ENCODE measurements at places on chromosomes 1 and 21.
A peak's percentile ranks its signal among the peaks of the same experiment; 100 is the strongest.

DNA sequence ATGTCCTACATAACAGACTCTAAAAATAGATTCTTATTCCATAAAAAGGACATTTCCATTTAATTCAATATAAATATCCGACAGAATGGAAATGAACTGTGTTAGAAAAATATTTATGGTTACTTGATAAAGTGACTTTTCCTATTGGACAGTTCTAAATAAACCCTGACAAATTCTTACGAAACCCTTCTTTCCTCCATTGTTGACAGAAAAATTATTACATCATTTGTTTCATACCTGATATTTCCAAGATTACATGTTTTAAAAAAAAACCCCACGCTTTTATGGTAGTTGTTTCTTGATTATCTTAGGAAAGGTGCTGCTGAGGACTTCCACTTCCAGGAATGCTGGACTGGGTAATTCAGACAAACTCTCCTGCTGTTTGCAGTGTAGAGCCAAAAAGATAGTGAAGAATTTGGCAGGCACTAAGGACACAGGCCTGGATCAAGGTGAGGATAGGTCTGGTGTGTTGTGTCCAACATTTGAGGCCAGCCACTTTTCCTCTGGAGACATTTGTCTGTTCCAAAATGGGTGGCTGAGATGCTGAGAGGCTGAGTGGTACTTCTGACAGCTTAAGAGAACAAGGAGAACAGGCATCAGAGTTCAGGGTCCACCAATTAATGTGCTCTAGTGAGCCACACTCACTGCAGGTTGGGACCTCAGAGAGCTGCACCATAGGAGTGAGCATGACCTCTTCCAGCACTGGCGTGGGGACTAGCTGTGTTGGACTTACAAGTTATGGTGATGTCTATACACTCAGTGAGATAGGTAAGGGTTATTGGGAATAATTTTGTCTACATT is 7.0 kb upstream of the C1orf116 start:
- no peak for DNase-seq

DNA sequence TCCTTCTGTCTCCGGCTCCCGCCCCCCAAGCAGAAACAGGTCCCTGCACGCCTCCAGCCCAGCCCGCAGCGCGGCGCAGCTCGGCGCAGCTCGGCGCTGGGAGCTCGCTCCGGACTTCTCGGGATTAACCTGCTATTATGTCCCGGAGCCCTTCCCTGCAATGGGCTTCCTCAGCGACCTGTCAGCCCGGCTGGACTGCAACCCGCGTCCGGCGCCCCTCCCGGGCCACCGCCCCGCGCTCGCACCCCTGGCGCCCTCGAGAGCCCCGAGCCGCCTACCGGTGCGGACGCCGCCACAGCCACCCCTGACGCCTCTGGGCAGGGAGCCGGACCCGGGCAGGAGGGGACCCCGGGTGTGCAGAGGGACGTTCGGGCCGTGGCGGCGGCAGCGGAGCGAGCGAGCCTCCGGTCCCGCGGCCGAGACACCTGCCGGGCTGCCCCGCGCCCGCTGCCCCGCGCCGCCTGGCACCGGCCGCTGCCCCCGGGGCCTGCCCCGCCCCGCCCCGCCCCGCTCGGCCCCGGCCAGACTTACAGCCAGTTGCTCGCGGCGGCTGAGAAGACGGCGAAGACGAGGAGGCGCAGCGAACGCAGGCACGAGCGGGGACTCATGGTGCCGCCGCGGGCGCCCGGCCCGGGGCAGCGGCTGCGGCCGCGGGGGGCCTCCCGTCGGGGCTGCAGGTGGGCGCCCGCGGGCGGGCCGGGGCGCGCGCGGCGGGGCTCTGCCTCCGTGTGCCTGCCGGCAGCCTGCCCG is 407 bp downstream of the WNT4 start:
- peak; percentile 25 for DNase-seq

- no peak for DNase-seq
Observed at GRCh38 chr1:76635784-76636183, 231.5 kb upstream of the ST6GALNAC5 start.

DNA sequence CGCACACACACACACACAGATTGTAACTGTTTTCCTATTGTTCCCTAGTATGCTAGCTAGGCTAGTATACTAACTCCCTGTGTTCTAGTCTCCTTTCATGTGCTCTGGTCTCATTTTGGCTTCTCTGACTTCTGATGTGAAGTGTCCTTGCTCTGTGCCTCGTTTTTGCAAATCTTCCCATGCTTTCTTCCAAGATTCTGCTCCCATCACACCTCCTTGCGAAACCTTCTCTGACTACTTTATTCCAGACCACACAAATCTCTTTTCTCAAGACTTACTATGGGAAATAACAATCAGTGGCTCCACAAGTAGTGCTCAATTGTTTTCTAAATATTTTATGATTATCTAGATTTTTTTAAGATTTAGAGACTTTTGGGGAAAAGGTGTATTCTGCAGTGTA is 10.3 kb downstream of the PRRX1 start:
- DNase-seq, result no peak

GRCh38 chr1:211527888-211528287 is 35.9 kb upstream of the RD3 start:
- no peak for DNase-seq

DNA sequence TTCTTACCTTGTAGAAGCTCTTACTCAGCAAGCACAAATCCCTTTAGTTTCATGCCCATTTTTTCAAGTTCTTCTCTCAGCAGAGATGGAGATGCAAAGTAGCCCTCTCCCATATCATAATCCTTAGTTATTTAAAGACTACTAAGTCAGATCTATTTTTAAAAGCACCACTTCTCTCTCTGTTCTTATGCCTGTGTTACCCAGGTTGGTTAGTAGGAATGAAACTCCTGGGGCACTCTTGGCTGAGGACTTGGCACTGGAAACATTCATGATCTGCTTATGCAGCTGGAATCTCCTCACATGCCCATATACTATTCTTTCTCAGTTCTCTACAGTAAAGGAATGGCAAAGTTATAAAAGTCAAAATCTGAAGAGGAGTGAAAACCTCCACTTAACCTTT is 51.9 kb upstream of the PPP2R5A start:
- DNase-seq, result no peak

- no peak for DNase-seq
Observed at GRCh38 chr1:203638950-203639349, 12.3 kb downstream of the ATP2B4 start.

GRCh38 chr1:119040906-119041305 is 52.8 kb upstream of the TBX15 start:
- no peak for DNase-seq

DNA sequence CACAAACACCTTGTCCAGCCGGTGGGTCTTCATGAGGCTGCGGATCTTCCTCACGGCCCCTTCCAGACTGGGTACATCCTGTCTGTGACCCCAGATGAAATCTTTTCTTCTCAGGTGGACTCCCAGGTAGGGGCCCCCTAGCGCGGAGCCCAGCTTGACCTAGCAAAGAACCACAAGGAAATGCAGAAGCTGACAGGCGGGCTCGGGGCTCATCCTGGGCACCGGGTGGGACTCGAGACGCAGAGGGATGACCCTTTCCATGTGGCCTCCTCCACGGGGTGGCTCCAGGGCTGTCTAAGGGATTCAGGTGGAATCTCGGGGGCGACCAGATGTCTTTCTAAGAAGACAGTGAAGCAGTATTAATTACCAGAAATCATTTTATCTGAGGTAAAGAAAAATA is 17.8 kb downstream of the POFUT2 start:
- no peak for DNase-seq

DNA sequence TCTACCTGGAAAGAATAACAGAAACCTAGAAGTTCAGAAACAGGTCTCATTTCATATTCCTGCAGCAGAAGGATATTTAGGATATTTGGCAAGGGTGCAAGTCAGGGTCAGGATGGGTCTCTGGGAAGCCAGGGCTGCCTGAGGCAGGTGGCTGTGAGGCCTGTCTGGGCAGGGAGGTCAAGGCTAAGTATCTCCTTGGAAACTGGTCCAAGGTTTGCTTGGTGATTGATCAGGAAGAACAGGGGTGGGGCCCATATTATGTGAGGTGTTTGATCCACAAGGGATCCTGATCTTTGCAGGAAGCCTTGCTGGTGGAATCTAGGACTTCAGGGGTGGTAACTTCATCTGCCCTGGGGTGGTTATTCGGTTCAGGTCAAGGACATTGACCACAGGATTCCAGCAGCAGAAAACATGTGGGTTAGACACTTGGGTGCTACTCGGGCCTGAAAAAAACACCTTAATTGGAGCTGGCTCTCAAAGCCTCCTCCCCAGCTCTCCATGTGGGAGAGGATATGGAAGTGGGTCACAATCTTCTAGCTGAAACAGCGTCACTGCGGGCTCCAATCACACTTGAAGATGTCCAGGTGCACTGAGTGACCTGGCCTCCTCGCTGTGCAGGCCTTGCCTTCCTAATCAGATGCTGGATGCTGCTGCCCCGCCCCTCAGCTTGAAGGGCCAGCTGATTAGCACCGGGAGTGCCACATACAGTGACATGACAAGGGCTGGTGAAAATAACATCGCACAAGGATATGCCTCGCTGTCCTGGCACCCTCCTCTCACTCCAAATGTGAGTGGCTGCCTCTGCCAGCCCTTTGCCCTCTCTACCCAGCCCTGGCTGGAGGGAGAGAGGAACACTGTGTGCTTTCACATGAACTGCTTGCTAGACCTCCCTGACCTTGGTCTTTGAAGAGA is 8.7 kb downstream of the CTNNBIP1 start:
- DNase-seq, result no peak

DNA sequence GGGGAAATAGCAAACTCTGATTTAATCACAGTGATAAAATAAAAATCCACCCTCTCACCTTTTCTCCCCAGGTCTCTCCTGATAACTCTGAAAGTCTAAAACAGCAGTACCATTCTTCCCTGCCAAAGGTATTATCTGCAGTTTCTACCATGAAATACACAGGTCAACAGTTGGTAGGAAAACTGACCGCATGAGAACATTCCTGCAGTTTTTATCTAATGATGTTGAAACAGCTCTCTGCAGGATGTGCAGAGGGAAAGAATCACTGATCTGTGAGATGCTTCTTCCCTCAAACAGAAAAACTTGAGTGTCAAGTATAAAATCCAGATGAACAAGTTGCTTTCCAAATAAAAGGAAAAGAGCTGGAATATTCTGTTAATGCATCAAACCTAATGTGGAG is 39.1 kb downstream of the KCNJ6 start:
- DNase-seq, result no peak

DNA sequence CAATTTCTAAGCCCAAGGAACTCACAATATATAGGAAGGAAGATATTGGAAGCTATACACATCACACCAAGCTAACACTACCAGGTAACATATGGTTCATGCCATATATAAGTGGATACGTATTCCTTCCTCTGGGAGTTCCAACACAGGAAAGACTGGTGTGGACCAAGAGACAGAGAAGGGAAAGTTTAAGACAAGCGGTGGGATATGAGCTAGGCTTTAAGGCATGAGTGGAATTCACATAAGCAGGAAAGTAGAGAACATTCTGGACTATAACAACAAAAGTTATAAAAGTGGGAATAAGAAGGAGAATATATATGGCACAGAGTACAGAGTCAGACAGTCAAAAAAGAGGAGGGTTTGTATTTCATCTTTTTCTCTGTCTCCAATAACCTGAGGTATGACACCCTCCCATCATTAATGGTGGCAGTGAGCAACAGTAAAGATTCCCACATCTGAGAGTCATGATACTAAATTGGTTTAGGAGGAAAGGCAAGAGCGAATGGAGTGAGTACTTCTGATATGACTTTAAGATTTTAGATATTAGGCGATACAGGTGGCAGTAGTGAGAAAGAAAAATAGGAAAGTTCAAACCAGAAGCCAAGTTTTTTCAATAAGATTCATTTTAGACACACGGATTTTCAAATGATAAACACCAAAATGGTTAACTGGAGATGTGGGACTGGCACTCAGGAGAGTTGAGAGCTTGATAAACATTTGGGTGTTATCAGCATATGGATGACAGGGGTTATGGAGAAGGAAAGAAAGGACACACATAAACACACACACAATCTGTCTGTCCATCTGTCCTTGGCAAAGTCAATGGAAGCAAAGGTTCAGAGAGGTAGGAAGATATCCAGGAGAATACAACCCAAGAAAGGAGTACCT is 87.4 kb upstream of the TTC39A start:
- DNase-seq, result no peak

Measured in A549 (cell line).